ENCODE measurements at places on chromosomes 6 and 20. TPM values are rescaled to one million over a fixed set of nuclear protein-coding genes. Genes with fewer than 3 reads are reported as not detected.

The HLA-DRA gene
- 2.9 TPM for total RNA-seq

The MUCL3 gene
- not detected for total RNA-seq

The SGK2 gene
- under 0.01 TPM for total RNA-seq

The DZANK1 gene
- 0.49 TPM for total RNA-seq

The NKX2-2 gene
- total RNA-seq, result not detected

The SEMG1 gene
- total RNA-seq, result not detected

The TCF21 gene
- total RNA-seq, result not detected

The HFE gene
- 2.6 TPM for total RNA-seq

The PLN gene
- not detected for total RNA-seq

The HSPA1L gene
- 1.8 TPM for total RNA-seq

The RHAG gene
- total RNA-seq, result not detected

The KIF13A gene
- 56.0 TPM for total RNA-seq

The SLC26A8 gene
- total RNA-seq, result not detected

The RTEL1 gene
- total RNA-seq, result 14.5 TPM

The REM1 gene
- not detected for total RNA-seq

The SRMS gene
- not detected for total RNA-seq

The GJA10 gene
- total RNA-seq, result not detected

The SPTLC3 gene
- total RNA-seq, result 1.0 TPM

The TRIM10 gene
- not detected for total RNA-seq

The ACAT2 gene
- 58.8 TPM for total RNA-seq

The MICB gene
- total RNA-seq, result 13.6 TPM

The CUL7 gene
- 41.9 TPM for total RNA-seq

The C6orf15 gene
- total RNA-seq, result not detected

The GSTA3 gene
- total RNA-seq, result not detected

The RAET1G gene
- 0.65 TPM for total RNA-seq

The RFX6 gene
- not detected for total RNA-seq

The BANF2 gene
- total RNA-seq, result not detected

The DDX43 gene
- 0.32 TPM for total RNA-seq

The SIRPG gene
- not detected for total RNA-seq

The SLC17A2 gene
- total RNA-seq, result not detected

The CCND3 gene
- 48.1 TPM for total RNA-seq

The TRIM40 gene
- total RNA-seq, result not detected

The NRSN1 gene
- total RNA-seq, result not detected

The LRP11 gene
- 24.0 TPM for total RNA-seq

The SMOC2 gene
- total RNA-seq, result not detected

The DACT2 gene
- total RNA-seq, result not detected

The DYNLRB1 gene
- total RNA-seq, result 86.3 TPM

The PPP1R3G gene
- total RNA-seq, result 0.16 TPM

All from bladder microvascular endothelial cell (primary cell).